AG08396 (cell line): ENCODE measurements at places on chromosomes 12 and 14.

GRCh38 chr14:103496776-103497175 lies 25.9 kb downstream of the CKB start:
- DNase-seq: no peak

DNA sequence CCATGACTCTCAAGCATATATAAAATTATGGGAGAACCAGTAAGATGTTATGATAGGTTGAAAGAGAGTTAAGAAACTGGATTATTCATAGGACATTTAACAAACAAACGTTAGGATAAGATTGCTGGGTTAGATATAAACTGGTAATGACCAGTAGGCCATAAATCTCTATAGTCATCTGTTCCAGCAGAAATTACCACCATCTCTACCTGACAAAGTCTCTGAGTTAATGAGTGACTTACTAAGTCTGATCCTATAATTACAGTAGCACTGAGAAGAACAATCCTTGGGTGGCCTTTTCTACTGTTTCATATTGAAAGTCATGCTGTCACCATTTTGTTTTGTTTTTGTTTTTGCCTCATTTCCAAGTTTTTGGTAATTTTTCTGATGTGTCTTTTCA lies 136.9 kb upstream of the CNOT2 start:
- no peak for DNase-seq

GRCh38 chr12:48991247-48992050 lies 7.7 kb downstream of the DDN start:
- no peak for DNase-seq

DNA sequence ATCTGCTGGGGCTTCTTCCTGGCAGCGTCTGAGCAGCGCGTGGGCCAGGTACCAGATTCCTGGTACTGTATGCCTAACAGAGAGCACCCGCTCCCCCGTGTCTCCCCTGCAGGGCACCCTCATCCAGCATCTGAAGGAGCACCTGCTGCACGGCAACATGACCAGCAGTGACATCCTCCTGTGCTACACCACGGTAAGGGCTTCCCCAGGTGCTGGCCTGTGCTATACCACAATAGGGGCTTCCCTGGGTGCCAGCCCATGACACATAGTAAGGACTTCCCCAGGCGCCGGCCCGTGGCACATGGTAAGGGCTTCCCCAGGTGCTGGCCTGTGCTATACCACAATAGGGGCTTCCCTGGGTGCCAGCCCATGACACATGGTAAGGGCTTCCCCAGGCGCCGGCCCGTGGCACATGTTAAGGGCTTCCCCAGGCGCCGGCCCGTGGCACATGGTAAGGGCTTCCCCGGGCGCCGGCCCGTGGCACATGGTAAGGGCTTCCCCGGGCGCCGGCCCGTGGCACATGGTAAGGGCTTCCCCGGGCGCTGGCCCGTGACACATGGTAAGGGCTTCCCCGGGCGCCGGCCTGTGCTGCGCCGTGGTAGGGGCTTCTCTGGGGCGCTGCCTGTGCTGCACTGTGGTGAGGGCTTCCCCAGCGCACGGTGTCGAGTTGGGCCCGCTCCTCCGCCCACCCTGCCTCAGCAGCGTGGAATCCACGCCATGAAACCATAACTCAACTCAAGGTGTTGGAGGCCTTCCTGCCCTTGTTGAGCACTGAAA lies 49.3 kb downstream of the AACS start:
- no peak for DNase-seq

DNA sequence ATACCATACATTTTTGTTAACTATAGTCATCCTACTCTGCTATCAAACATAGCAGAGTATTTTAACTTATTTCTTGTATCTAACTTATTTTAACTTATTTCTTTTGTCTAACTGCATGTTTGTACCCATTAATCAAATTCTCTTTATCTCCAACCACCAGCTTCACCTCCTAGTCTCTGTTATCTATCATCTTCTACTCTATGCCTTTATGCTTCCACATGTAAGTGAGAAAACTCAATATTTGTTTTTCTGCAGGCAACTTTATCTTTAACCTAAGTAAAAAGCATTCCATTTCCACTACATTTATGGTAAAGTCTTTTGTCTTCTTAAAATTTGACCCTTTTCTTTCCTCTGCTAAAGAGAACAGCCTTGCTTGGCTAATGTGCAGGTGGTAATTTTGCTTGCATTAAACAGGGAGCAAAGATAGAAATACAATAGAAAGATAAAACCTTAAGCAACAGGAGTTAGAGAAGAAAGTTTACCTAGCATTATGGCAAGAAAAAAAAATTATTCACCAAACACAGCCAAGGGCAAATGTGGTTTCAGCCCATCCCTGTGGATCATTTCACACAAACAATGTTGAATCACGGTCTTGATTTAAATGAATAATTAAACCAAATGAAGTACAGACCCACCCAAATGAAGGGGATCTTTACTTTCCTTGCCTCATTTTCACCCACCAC lies 110.9 kb upstream of the TSPAN8 start:
- DNase-seq: no peak

DNA sequence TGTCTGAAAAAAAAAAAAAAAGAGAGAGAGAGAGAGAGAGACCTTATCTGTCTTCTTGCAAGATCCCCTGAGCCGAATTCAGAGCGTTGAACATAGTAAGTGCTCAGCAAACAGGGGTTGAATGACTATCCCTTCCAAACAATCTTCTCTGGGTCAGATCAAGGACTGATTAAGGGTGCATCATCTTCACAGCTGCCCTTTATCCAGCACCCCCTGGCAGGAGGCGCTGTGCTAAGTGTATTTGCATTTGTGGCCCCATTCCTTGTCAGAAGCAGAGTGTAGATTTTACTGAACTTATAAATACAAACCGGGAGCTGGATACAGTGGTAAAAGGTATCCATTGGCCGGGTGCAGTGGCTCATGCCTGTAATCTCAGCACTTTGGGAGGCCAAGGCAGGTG lies 8.8 kb upstream of the TRPV4 start:
- DNase-seq: no peak

DNA sequence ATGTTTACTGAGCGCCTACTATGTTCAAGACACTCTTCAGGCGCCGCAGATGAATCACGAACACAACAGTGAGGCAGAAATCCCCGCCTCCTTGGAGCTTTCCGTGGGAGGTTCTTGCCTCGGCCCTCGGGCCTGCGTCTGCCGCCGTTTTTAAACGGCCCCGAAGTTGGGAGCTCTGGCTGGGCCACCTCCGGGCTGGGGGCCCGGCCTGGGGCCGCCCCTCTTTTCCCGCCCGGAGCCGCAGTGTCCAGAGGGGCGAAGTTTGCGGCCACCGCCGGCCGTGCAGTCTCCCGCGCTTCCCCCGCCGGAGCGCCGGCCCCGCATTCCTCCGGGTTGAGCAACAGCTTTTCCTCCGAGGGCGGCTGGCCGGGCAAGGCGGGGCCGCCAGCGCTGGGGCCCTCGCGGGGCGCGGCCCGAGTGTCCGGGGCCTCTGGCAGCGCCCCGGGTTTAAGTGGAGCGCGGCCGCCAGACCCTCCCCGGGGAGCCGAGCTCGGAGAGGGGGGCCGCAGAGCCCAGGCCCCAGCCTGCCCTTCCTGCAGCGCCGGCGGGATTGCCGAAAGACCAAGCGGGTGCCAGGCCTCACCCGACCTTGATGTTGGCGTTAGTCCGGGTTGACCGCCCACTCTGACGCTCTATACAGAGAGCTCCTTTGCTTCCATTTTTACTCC lies 18.7 kb upstream of the CTDSP2 start:
- DNase-seq: peak; percentile 96

- DNase-seq: peak; percentile 10
Measured at GRCh38 chr12:89568484-89568883, 42.6 kb upstream of the POC1B start.

DNA sequence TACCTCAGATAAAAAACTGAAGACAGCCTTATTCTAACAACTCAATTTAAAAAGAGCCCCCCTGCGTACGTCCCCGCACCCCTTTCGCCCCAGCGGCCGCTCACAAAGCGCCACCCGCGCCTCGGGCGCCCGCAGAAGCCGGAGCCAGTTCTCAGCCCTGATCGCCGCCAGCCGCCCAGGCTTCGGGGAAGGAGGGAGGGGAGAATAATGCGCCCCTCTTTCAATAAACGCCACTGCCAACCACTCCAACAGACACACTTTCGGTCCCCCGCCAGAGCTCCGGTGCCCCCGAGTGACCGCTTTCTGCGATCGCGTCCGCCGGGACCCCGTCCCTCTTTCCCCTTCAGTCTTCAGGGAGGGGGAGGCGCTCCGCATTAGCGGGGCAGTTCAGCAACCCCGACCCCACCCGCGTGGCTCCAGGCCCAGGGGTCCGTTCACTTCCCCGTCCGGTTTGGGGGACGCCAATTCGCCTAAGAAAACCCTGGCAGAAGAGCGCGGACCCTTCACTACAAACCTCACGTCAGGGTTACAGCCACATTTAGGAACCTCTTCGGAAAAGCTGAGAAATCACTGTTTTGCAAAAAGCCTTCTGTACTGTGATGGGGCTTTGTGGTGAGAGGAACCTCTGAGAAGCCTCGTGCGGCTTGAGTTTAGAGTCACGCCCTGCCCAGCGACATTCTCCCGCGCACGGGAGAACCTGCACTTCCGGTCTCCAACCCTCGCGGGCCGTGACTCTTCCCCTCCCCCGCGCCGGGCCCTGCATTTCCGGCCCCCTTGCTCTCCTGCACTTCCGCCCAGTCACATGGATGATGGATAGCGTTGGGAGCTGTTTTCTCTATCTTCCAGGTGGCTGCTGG lies 18.7 kb downstream of the FOXG1 start:
- DNase-seq: no peak

DNA sequence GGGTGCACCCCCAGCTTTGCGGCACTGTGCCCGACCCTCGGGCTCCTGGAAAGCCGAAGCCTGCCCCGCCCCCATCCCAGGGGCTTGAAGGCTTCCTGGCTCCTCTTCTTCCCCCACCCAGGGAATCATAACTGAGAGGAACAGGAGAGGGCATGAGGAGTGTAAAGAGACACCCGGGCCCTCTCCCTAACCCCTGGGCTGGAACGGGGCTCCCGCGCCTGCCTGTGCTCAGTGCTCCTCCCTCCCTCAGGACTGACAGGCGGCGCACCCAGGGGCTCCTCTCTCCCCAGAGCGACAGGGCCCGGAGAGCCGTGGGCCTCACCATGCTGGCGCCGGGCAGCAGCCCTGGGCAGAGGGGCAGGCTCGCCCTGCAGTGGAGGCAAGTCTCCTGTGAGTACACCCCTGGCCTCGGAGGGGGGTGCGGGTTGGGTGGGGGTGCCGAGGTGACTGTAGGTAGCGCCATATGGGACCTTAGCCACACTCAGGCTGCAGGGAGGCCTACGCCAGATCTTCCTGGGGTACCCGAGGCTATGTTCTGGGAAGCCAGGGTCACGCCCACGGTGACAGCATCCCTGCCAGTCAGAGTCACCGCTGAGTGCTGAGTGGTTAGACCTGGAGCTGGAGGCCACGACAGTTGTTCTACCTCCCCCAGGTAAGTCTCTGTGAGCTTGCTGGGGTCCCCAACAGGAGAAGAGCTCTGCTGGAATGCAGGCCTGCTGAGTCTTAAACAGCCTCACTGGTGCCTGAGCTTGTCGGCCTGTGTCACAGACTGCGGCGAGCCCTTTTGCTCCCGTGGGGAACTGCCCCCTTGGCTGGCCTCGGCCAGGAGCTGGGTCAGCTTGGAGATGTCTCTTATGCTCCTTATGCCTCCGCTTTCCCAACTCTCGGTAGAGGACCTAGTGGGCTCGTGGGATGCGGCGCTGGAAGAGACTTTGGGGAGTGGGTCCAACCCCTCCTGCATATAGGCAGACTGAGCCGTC lies 7.8 kb downstream of the LRTM2 start:
- no peak for DNase-seq

GRCh38 chr14:22715890-22716289 lies 50.6 kb upstream of the OXA1L start:
- DNase-seq: no peak

- DNase-seq: peak; percentile 74
Measured at GRCh38 chr12:57124261-57124877, 3.9 kb upstream of the LRP1 start.
